Activated CD4-positive, CD25-positive, alpha-beta regulatory T cell treated with anti-CD3 and anti-CD28 coated beads, Interleukin-2, amount 50 U/mL, for 24 hours (primary cell): ENCODE measurements at places on chromosomes 1 and 21.

GRCh38 chr1:5597171-5597850 lies 394.9 kb downstream of the NPHP4 start:
- no peak for ATAC-seq

GRCh38 chr1:205316161-205316566 lies 5.4 kb downstream of the NUAK2 start:
- peak; percentile 34 for ATAC-seq

DNA sequence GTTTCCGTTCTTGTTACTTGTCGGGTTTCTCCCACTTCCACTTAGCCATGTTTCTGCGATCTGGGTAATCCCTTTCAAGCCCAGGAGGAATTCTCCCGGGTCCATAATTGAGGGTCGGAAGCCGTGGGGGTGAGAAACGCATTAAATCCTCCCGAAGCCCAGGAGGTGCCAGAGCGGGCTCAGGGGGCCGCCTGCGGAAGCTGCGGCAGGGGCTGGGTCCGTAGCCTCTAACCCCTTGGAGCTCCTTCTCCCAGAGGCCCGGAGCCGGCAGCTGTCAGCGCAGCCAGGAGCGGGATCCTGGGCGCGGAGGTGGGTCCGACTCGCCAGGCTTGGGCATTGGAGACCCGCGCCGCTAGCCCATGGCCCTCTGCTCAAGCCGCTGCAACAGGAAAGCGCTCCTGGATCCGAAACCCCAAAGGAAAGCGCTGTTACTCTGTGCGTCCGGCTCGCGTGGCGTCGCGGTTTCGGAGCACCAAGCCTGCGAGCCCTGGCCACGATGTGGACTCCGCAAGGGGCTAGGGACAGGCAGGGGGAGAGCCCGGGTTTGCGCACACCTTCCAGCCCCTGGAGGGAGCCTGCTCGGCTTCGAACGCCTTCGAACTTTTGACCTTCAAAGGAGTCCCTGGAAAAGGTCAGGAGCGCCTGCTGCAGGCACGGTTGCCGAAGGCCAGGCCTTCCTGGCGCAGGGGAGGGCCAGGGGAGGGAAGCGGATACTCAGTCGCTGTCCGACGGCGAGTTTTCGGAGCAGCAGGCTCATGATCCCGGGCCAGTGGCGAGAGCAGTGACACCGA lies 1.7 kb upstream of the SIM2 start:
- no peak for ATAC-seq

GRCh38 chr1:193094112-193094511 lies 11.1 kb downstream of the GLRX2 start:
- ATAC-seq: no peak

DNA sequence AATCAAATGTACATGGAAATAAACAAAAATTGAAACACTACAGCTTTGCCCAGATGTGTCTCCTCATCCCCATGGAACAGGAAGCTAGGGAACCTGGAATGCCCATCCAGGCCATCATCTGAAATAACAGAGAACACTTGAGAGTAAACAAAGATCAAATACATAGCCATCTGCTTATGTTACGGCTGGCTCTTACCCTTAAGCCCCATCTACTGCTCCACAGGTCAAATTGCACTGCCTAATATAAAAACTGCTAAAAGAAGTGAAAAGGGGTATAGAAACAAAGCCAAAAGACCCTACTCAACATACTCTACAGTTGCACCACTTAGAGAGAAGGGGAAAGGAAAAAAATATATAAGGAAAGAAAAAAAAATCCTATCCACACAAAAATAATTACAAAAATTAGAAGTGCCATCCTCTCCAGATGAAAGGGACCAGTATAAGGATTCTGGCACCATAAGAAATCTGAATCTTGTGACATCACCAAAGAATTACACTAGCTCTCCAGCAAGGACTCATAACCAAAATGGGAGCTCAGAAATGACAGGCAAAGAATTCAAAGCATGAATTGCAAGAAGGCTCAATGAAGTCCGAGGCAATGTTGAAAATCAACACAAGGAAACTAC lies 26.9 kb downstream of the OR6Y1 start:
- no peak for ATAC-seq

GRCh38 chr21:15421441-15421881 lies 308.3 kb upstream of the USP25 start:
- ATAC-seq: no peak

DNA sequence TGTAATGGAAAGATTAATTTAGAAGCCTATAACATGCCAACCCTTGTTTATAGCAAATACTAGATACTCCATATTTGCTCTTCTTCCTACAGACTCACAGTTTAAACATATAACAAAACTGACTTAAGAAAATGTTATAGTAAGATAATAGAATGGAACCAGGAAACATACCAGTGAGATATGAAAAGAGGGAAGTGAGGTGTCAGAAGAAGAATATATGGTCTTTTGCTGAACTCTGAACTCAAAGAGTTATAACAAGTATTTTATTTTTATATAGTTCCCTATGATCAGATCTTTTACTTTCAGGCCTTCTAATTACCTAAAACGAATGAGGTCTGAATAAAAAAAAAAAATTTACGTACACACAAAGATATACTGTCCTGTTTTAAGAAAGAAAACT lies 20.9 kb downstream of the TMED5 start:
- ATAC-seq: no peak
